ENCODE measurements at places on chromosomes 3 and 15.
A peak's percentile ranks its signal among the peaks of the same experiment; 100 is the strongest.

- DNase-seq: no peak
Observed at GRCh38 chr3:129199366-129199765, 15.7 kb upstream of the CNBP start.

DNA sequence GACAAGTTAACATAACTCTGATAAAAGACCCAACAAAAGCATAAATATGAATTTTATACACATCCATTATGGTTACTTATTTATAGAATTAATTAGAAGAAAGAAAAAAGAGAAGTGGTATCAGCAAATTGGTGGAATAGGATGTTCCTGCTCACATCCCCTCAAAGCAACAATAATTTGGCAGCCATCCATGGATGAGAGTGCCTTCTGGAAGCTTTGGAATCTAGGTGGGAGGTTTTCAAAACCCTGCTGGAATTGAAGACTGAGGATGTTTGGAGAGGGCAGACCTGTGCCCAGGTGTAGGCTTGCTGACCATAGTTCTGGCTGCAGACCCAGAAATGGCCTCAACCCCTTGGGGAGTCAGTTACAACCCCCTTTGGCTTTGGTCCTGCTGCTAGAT, 91.2 kb downstream of the EDEM1 start:
- DNase-seq: peak; percentile 7

DNA sequence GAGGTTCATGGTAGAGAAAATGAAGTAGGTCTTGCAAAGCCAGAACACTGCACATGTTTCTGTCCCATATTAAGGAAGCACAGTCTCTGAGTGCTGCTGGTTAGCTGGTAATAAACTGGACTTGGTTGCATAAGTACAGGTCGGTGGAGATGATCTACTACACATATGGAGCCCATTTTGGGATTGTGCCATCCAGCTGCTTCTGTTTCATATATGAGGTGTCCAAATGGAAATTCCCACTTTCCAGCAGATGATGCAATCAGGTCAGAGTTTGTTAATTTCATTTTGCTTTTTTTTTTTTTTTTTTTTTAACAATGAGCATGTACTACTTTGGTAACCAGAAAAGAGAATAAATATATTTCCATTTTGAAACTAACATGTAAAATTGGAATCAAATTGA, 122.6 kb downstream of the SATB1 start:
- DNase-seq: peak; percentile 37

DNA sequence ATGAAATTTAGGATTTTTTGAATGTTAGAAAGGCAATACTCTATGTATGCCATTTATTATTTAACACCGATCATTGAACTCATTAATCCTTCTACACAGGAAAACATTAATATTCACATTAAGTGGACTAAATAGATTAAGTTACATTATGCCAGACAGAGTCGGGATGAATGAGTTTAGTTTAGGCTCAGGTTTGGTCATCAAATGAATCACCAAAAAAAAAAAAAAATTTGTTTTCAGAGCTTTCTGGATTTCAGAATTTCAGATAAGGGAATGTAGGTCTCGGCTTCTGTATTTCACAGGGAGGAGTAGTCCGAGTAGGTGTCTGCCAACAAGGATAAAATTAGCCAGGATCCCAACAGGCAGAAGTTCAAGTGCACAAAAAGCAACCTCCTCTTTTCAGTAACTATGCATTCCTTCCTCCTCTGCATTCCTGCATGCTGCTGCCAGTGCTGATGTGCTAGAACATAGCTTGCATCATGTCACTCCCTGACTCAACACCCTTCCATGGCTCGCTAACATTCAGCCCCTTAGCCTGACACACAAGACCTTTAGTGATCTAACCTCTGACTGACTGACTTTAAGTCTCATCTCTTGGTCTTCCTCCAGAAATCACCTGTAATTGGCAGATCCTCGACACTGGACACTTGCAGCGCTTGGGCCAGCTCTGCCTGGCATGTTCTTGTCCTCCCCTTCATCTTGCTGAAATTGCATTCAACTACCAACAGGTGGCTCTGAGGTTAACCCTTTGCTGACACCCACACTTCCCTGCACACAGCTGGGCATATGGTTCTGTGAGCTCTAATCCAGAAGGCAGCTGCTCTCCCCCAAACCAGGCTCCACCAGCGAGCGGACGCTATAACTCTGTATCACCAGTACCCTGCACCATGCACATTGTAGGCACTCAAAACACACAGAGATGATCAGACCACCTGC, 145.4 kb upstream of the PROK2 start:
- DNase-seq: peak; percentile 74

- no peak for DNase-seq
Observed at GRCh38 chr3:37897763-37898162, 36.1 kb downstream of the CTDSPL start.

DNA sequence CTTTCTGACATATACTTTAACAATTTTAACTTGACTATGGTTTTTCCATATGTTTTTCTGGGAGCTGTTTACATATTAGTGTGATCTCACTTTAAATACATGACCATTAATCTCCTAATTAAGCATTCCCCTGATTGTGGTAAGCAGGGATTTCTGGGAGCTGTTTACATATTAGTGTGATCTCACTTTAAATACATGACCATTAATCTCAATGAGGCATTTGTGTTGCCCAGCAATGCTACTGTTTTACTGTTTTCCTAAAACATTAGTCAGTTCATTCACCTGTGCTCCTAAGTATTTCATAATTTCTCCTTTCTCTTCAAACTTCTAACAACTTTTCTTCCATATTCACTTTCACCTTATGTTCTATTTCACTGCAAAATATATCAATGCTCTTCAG, 3.6 kb upstream of the GRAMD1C start:
- DNase-seq: peak; percentile 15

DNA sequence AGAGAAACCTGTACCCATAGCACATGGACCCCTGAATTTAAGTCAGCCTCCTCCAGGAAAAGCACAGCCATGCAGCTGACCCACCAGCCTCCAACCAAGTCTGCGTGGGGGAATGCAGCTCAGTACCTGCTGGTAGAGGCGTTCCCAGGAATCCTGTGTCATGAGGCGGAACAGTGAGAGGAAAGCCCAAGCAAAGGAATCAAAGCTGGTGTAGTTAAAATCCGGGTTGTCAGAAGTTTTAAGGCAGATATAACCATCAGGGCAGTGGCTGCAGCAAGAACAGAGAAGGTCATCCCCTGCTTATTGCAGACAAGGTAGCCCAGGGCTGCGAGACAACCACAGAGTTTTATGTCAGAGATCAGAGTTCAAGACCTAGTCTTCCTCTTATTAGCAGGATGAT, 59.1 kb downstream of the SCN10A start:
- DNase-seq: no peak

DNA sequence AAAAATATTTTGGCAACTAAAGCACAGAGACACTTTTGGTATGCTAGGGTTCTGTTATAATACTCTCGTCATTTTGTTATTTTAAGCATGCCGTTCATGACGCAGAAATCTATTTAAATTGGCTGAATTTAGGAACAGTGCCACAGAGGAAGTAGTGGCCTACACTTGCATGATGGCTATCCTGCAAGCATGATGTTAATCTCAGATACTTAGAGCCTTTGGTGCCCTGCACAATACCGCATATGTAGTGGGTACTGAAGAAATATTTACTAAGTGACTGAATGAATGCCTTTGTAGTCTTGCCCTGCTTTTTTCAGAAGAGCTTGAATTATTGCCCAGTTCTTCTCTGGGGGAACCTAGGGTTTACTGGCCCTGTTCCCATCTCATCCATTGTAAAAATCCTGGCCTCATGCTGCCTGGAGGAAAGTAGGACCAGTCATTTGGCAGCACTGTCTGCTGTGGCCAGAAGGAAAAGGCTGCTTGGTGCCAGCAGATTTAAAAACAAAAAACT, 79.0 kb downstream of the SERPINI1 start:
- no peak for DNase-seq

GRCh38 chr3:126021702-126022101, 52.7 kb downstream of the ROPN1B start:
- DNase-seq: no peak

GRCh38 chr3:58059349-58060321, 51.4 kb downstream of the FLNB start:
- peak; percentile 94 for DNase-seq

DNA sequence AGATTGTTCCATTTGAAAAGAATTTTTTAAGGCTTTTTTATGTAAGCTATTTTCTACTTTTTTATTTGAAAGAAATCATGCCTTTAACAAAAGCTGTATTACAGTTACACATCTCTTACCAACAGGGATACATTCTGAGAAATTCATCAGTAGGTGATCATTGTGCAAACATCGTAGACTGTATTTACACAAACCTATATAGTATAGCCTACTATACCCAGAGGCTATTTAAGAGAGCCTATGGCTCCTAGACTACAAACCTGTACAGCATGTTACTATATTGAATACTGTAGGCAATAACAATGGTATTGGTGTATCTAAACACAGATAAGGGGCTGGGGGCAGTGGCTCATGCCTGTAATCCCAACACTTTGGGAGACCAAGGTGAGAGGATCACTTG, 43.1 kb downstream of the PEAK1 start:
- DNase-seq: no peak

DNA sequence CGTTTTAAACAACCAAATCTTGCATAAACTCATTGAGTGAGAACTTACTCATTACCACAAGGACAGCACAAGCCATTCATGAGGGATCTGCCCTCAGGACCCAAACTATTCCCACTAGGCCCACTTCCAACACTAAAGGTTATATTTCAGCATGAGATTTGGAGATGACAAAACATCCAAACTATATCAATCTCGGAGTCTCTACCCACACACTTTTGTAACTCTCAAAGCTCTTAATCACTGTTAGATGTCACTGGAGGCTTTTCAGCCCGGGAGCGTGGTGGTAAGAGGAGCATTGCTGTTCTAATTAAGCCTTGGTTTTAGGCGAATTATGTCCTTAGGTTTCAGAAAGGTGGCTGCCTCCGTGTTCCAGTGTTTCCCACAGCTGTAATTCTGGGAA, 86.3 kb downstream of the CNTN6 start:
- no peak for DNase-seq

DNA sequence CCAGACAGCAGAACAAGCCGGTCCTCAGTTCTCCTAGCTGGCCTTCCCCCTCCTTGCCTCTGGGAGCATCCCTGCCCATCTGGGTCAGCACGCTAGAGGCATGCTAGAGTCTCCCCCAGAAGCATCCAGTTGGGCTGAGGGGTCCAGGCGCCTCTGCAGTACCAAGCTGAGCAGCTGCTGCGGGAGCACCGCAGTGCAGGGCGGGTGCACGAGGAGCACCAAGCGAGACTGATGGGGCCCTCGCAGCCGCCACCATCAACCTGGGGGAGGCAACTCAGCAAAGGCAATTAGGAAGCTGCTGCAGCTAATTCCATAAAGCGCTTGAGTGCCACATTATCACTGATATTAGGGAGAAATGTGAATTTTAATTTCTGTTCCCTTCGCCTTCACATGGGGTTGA, 12.4 kb downstream of the CACNA2D3 start:
- DNase-seq: no peak

- DNase-seq: no peak
Observed at GRCh38 chr3:108861401-108861800, 38.8 kb downstream of the TRAT1 start.

DNA sequence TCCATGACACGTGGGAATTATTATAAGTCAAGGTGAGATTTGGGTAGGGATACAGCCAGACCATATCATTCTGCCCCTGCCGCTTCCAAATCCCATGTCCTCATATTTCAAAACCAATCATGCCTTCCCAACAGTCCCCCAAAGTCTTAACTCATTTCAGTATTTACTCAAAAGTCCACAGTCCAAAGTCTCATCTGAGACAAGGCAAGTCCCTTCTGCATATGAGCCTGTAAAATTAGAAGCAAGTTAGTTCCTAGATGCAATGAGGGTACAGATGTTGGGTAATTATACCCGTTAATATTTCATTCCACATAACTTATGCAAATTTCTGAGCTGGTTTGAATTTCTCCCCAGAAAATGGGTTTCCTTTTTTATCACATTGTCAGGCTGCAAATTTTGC, 47.7 kb downstream of the RNF111 start:
- no peak for DNase-seq

DNA sequence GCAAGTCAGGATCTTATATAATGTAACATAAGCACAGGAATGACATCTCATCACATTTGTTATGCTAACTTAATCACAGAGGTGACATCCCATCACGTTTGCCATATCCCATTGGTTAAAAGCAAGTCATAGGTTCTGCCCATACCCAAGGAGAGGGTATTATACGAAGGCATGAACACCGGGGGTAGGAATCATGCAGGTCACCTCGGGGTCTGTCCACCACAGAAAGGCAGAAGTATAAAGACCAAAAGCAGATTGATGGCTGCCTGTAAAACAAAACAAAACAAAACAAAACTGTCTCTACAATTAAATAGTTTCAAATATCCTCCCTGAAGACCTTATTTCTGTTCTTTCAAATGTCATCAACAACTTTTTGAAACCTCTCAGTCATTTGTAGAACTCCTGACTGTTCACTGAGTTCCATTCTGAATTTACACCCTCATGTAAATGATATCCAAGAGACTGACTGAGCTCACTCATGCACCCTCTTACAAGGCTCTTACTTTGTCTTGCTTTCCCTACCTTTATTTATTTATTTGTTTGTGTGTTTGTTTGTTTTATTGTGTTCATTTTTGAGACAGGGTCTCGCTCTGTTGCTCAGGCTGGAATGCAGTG, 22.7 kb upstream of the ZNF639 start:
- DNase-seq: no peak

DNA sequence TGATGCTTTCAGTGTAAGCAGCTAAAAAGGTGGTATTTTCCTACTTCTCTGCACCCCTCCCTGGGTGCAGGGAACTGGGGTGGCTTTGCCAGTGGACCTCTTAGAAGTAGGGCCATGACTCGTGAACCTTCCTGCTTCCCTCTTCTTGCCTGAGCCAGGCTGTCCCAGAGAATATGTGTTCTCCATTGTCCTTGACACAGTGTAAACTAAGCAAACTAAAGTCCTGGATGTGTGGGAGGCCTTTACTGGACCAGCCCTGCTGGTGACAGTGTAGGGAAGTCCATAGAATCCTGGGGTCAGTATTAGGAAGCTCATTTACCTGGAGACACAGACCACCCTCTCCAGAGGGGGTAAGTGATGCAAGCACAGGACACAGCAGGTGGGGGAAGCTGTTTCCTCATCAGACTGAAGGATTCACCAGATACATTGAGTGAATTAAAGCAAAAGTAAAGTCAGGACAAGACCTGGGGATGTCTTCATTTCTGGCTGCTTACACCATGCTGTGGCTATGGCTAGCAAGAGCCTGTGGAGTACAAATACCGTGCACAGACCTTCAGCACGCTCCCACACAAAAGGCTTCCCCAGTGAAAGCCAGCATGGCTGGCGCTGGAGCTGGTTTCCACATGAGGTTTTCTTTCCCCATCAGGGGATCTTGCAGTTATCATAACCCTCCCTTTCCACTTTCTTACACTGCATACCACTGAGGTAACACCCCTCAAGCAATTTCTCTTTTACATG, 64.8 kb upstream of the LPP start:
- no peak for DNase-seq

DNA sequence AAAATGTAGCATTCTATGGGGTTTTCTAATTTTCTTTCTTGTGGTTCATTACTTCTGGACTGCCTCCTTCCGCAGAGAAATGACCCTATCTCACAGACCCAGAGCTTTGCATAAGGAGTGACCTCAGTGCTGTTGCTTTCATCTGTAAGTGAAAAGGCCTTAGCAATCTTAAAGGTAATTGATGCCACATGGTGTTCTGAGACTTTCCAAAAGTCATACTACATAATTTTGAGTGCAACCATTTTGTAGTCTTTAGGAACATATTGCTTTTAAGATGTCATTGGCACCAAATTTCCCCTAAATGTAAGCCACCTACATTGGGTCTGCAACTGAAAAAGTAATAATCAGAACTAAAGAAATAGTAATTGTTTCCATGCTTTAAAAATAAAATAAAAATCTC, 9.2 kb upstream of the HHLA2 start:
- no peak for DNase-seq
